ENCODE measurements at places on chromosomes 3 and 15. TPM values are rescaled to one million over a fixed set of nuclear protein-coding genes. Genes with fewer than 3 reads are reported as not detected.

- H3K36me3 ChIP-seq: no peaks in the 10 kb centered on the region
- DNase-seq: no peak
- peaks cover 15% of the 10 kb centered on the region for H3K4me1 ChIP-seq
- no peak overlapping the region for H3K27ac ChIP-seq
These were observed 1027.7 kb upstream of the NR2F2 start for GRCh38 chr15:95302809-95303208.

GRCh38 chr3:17213102-17213501, 328.3 kb downstream of the PLCL2 start:
- no peak overlapping the region for H3K27ac ChIP-seq
- H3K27me3 ChIP-seq: no peaks in the 10 kb centered on the region
- no peak overlapping the region for H3K4me3 ChIP-seq
- H3K36me3 ChIP-seq: peaks cover 5% of the 10 kb centered on the region
- H3K4me1 ChIP-seq: peaks cover 9% of the 10 kb centered on the region

Gene ADAMTS7
- polyA plus RNA-seq: 11.8 TPM

DNA sequence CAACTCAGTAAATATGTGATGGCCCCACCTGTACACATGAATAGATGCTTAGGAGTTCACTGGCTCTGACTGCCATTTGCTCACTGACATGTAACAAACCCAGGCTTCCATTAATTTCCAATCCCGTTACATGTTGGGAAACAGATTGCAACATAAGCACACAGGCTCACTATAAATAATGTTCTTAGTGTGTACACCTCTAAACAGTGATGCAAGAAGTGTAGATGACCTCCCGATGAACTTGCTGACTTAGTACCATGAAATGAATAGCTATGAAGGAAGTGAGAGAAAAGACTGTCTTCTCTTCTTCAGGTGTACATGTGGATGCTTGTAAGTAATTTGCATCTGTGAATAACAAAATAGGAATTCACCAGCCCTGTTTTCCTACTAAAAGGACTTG, 21.4 kb upstream of the FSIP1 start:
- no peak for DNase-seq
- H3K27me3 ChIP-seq: no peaks in the 10 kb centered on the region
- H3K4me1 ChIP-seq: no peaks in the 10 kb centered on the region
- no peak overlapping the region for H3K27ac ChIP-seq

GRCh38 chr3:188432802-188433520, 279.0 kb downstream of the LPP start:
- no peak overlapping the region for H3K27ac ChIP-seq
- peak; percentile 86 for DNase-seq
- H3K4me3 ChIP-seq: no peak overlapping the region
- no peaks in the 10 kb centered on the region for H3K36me3 ChIP-seq
- H3K4me1 ChIP-seq: no peaks in the 10 kb centered on the region

GRCh38 chr15:64209680-64210334, 47.0 kb upstream of the PPIB start:
- H3K36me3 ChIP-seq: peaks cover 16% of the 10 kb centered on the region
- H3K4me3 ChIP-seq: no peak overlapping the region
- H3K27me3 ChIP-seq: no peaks in the 10 kb centered on the region
- H3K4me1 ChIP-seq: no peaks in the 10 kb centered on the region

DNA sequence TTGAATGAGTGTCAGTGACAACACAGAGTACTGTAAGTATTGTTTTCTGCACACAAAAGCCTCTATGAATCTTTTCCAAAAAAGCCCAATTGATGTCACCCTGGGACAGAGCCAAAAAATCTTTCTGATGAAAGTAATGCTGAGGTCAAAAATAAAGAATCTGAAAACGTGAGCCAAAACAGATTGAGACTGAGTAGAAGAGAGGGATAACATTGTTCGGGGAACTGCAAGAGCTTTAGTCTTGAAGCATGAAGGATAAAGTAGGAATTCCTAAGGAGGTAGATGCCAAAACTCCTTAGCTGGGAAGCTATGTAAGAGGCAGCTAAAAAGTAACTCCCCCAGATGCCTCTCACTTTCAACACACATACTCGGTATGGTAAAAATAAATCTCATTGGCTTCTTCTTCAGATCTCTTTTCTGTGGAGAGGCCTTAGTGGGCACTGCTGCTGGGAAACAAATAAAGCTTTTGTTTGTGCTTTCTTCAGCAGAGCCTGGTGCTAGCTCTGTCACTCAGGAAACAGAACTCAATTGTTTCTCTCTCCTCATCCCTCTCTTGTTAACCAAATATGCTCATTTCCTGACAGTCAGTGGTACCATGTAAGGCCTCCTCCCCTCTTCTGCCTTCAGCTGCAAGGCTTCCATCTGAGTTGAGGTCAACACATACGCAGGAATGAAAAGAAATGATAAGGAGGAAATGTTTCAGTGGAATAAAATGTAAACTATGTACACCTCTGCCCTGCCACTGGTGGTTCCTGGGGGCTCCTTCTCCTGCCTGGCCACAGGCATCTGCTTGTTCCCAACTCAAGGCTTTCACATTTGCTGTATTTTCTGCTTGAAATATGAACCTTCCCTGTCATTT, 58.1 kb downstream of the CD200 start:
- peak overlapping the region; percentile 32 for H3K27ac ChIP-seq
- H3K36me3 ChIP-seq: no peaks in the 10 kb centered on the region
- H3K27me3 ChIP-seq: no peaks in the 10 kb centered on the region
- no peak for DNase-seq
- H3K4me1 ChIP-seq: no peaks in the 10 kb centered on the region

GRCh38 chr3:23385327-23385726, 182.2 kb downstream of the UBE2E2 start:
- no peak overlapping the region for H3K4me3 ChIP-seq
- H3K27ac ChIP-seq: no peak overlapping the region
- no peaks in the 10 kb centered on the region for H3K27me3 ChIP-seq
- no peaks in the 10 kb centered on the region for H3K36me3 ChIP-seq
- peaks cover 36% of the 10 kb centered on the region for H3K4me1 ChIP-seq

DNA sequence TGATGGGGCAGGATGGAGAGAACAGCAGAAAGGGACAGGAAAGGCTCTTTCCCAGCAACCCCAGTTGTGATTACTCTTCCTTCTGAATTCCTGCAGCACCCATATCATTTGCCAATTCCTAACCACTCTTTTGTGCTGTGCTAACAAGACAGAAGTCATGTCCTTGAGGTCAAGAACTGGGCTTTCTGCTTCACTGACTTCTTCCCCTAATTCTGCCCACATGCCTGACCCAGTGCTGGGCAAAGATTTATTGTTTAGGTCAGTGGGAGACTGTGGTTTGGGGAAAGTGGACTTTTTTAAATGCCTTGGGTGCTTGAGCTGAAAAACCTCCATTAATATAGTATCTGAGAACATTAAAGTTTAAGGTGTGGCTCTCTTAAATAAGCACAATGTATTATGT, 4.2 kb upstream of the EFCAB12 start:
- H3K4me3 ChIP-seq: no peak overlapping the region
- peaks cover 41% of the 10 kb centered on the region for H3K36me3 ChIP-seq
- H3K27me3 ChIP-seq: peaks cover under 1% of the 10 kb centered on the region

GRCh38 chr3:174431717-174432116, 427.4 kb upstream of the NAALADL2 start:
- peaks cover 3% of the 10 kb centered on the region for H3K4me1 ChIP-seq
- H3K27ac ChIP-seq: no peak overlapping the region
- H3K36me3 ChIP-seq: no peaks in the 10 kb centered on the region
- no peaks in the 10 kb centered on the region for H3K27me3 ChIP-seq

Gene SCN5A
- polyA plus RNA-seq: 8.5 TPM

DNA sequence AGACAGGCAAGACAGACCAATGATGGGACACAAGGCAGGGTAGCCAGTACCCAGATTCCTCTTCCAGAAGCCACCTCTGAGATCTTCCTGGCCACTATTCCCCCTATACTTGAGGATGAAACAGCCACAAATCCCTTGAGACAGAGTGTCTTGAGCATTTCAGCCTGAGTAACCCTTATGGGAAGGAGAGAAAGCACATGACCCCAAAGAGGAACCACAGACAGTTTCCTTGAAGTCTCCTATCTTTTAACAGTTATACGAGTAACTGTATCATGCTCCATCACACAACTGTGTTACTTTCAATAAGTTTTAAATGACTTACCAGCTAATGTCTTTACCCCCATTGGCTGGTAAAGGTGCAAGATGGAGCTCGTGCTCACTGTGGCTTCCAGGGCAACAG, 9.3 kb downstream of the VIPR1 start:
- no peak for DNase-seq
- H3K4me1 ChIP-seq: no peaks in the 10 kb centered on the region
- no peaks in the 10 kb centered on the region for H3K27me3 ChIP-seq
- H3K27ac ChIP-seq: no peak overlapping the region
- no peak overlapping the region for H3K4me3 ChIP-seq
- H3K36me3 ChIP-seq: no peaks in the 10 kb centered on the region

Gene ZNF385D
- 11.8 TPM for polyA plus RNA-seq

GRCh38 chr3:77370413-77370812, 330.5 kb downstream of the ROBO2 start:
- no peak overlapping the region for H3K27ac ChIP-seq
- H3K4me1 ChIP-seq: no peaks in the 10 kb centered on the region
- H3K4me3 ChIP-seq: no peak overlapping the region
- no peaks in the 10 kb centered on the region for H3K27me3 ChIP-seq
- DNase-seq: peak; percentile 8
- H3K36me3 ChIP-seq: no peaks in the 10 kb centered on the region

- peak; percentile 46 for DNase-seq
- peak overlapping the region; percentile 24 for H3K4me3 ChIP-seq
- no peaks in the 10 kb centered on the region for H3K36me3 ChIP-seq
- no peaks in the 10 kb centered on the region for H3K4me1 ChIP-seq
- H3K27me3 ChIP-seq: no peaks in the 10 kb centered on the region
These were observed 990.4 kb downstream of the GBE1 start for GRCh38 chr3:80771085-80771484.

Gene SEMA5B
- polyA plus RNA-seq: 3.0 TPM

Gene GRM7
- 0.34 TPM for polyA plus RNA-seq

Gene THSD4
- polyA plus RNA-seq: 6.2 TPM

DNA sequence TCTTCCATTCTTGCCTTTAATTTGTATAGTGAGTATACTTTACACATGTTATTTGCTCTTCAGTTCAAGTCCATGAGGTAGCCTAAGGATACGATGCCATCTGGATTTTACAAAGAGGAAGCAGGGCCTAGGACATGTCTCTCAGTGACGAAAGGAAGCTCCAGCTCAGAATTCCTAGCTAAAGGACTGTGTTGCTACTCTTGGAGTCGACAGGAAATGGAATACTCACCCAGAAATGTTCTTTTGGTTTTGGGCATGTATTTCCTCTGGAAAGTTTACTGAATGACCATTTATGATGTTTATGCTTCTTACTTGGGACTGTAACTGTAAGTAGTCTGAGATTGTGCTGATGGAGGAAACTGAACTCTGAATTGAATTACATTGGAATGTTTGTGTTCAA, 12.5 kb downstream of the OXNAD1 start:
- no peak for DNase-seq
- no peak overlapping the region for H3K4me3 ChIP-seq
- no peaks in the 10 kb centered on the region for H3K4me1 ChIP-seq
- peaks cover 42% of the 10 kb centered on the region for H3K36me3 ChIP-seq
- H3K27ac ChIP-seq: no peak overlapping the region

GRCh38 chr15:77349666-77350065, 70.2 kb downstream of the PEAK1 start:
- peaks cover 34% of the 10 kb centered on the region for H3K4me1 ChIP-seq
- H3K27ac ChIP-seq: peak overlapping the region; percentile 7
- H3K27me3 ChIP-seq: no peaks in the 10 kb centered on the region

Gene SLC28A1
- polyA plus RNA-seq: 0.41 TPM

Gene SLC6A1
- not detected for polyA plus RNA-seq

- peak overlapping the region; percentile 91 for H3K4me3 ChIP-seq
- peaks cover 3% of the 10 kb centered on the region for H3K4me1 ChIP-seq
- peak overlapping the region; percentile 92 for H3K27ac ChIP-seq
- H3K27me3 ChIP-seq: no peaks in the 10 kb centered on the region
- no peaks in the 10 kb centered on the region for H3K36me3 ChIP-seq
- peak; percentile 54 for DNase-seq
These were observed 922 bp downstream of the RAB11A start for GRCh38 chr15:65869954-65870871.

DNA sequence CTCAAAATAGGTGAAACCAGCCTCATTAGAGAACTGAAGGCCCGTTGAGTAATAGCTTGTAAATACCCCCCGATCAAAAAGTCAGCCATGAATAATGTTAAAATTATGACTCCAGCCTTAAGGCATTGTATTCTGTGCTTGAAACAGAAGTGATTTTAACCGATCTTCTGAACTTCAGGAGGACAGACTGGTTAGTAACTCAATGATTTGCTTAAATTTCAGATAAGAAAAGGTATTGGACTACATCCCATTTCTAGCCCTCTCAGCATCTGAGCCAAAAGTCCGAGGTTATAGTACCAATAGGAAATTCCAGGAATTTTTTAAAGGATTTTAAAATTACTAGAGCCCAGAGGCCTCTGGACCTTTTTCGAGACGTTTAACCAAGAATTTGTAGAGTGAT, 67.7 kb upstream of the FGF12 start:
- no peak overlapping the region for H3K4me3 ChIP-seq
- DNase-seq: no peak
- no peaks in the 10 kb centered on the region for H3K36me3 ChIP-seq
- no peaks in the 10 kb centered on the region for H3K27me3 ChIP-seq
- H3K4me1 ChIP-seq: no peaks in the 10 kb centered on the region

GRCh38 chr3:152780553-152780952, 54.4 kb upstream of the P2RY1 start:
- H3K27me3 ChIP-seq: no peaks in the 10 kb centered on the region
- no peaks in the 10 kb centered on the region for H3K36me3 ChIP-seq
- H3K27ac ChIP-seq: no peak overlapping the region
- no peak for DNase-seq
- no peak overlapping the region for H3K4me3 ChIP-seq

- no peak overlapping the region for H3K4me3 ChIP-seq
- peaks cover 8% of the 10 kb centered on the region for H3K27me3 ChIP-seq
- peaks cover 4% of the 10 kb centered on the region for H3K4me1 ChIP-seq
- DNase-seq: no peak
- no peaks in the 10 kb centered on the region for H3K36me3 ChIP-seq
These were observed 1.4 kb downstream of the SRGAP3 start for GRCh38 chr3:9247941-9248521.

Gene TRH
- polyA plus RNA-seq: 149 TPM

Gene EFCC1
- polyA plus RNA-seq: not detected

DNA sequence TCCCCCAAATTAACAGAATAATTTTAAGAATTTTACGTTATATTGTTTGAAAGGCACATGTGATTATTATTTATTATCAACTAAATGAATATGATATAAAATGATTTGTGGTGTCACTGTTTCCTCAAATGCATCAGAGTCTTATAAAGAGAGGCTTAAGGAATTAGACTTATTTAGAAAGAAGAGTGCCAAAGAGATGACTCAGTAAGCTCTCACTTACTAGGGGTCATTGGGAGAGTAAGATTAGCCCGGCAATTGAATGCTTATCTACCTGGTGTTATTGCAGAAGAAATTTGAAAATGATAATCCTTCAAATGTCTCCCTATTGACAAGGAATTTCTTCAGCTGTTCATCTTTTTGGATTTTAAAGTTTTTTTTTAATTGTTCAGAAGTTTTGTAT, 408.7 kb downstream of the OXSM start:
- H3K27ac ChIP-seq: no peak overlapping the region
- H3K27me3 ChIP-seq: no peaks in the 10 kb centered on the region
- DNase-seq: no peak
- no peaks in the 10 kb centered on the region for H3K36me3 ChIP-seq

Gene PTX3
- polyA plus RNA-seq: 0.71 TPM

Gene SEMA3F
- polyA plus RNA-seq: 20.0 TPM

GRCh38 chr15:35136321-35137189, 51.5 kb upstream of the NANOGP8 start:
- H3K4me3 ChIP-seq: no peak overlapping the region
- no peak for DNase-seq
- no peaks in the 10 kb centered on the region for H3K27me3 ChIP-seq
- H3K36me3 ChIP-seq: no peaks in the 10 kb centered on the region
- peaks cover 5% of the 10 kb centered on the region for H3K4me1 ChIP-seq

Gene INSYN1
- polyA plus RNA-seq: 5.4 TPM

Gene EMC7
- 116 TPM for polyA plus RNA-seq
